ENCODE measurements at places on chromosomes 1 and 21.

DNA sequence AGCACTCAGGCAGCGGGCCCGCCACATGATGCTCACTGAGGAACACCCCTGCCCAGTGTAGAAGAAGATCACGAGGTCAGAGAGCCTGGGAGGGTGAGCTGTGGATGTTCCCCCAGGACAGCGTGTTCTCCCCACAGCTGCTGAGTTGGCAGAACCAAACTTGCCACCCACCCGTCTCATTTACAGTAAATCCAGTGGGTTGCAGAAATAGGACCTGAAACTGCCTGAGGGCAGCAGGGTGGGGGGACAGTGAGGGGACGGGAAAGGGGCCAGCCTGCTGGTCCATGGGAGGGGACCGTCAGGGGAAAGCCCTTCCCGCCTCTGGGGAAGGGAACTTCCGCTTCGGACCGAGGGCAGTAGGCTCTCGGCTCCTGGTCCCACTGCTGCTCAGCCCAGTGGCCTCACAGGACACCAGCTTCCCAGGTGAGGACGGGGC, at the start of gene C1QB:
C1QB (plus strand) TSS at position 356 of the 436 bp plus-strand sequence. CDS start 6,227 bp downstream, outside the sequence.
- no peak for DNase-seq

DNA sequence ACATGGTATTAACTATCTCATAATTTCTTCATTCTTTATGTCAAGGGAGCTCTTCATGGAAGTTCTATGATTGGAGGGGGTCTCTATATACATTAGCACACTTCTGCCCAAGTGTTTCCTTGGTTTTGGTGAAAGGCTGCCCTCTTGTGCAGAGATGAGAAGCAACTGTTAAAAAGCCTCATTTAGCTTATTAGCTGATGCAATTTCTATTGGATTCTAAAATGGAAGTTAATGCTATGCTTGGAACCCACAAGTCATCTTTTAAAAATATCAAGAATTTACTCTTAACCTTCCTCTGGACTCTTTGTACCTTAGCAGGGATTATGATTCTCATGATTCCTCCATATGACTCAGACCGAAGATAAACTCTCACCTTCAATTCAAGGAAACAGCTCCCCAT, 328.9 kb downstream of the PTBP2 start:
- DNase-seq: no peak

- DNase-seq: no peak
Observed at GRCh38 chr1:241985787-241986186, 13.1 kb downstream of the MAP1LC3C start.

GRCh38 chr1:87186346-87186745, 142.3 kb upstream of the LMO4 start:
- DNase-seq: no peak

GRCh38 chr1:59298710-59299346, 1.9 kb downstream of the FGGY start:
- DNase-seq: no peak

DNA sequence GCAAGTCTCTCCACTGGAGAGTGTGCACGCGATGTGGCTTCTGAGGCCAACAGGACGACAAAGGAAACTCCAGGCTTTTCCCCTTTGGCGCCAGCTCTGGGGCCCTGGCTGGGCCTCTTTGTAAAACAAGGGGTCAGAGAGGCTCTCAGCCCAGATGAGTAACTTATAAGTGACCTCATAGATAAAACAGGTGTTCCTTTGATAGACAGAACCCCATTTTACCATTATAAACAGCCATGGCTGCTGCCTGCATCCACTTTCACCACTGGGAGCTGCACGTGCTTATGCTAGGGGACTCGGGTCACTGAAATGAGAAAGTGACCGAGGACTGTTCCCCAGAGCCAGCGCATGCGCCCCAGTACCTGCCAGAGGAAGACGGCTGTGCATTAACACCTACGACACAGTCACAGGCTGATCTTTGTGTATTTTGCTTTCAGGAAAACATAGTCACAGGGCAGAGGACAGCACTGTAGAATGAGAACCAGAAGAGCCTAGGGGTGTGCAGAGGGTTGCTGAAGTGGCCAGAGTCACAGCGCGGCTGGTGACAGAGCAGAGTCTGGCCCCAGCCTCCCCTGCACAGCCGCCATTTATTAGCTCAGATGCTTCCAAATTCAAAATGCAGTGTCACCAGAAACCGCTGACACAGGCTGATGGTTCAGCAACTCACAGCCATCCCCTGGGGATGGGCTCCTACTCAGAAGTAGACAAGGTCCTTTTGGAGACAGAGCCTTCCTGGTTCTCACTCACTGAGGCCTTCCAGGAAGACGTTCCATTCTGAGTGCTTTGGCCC, 12.7 kb downstream of the RNF207 start:
- DNase-seq: no peak

DNA sequence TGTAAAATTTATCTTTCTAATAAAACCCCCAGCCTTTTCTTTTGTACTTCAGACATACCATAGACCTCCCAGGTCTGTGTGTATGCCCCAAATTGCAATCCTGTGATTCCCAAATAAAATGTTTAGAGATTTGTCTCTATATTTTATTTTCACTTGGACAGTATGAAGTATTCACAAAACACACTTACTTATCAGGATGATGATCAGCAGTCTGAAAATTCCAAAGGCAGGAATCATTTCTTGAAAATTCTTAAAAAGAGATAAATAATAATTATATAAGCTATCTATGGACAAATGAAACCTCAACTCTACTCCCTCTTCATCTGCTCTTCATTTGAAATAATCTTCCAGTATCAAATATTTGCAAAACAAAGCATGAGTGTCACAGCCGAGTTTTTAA, 11.6 kb upstream of the GJA9 start:
- no peak for DNase-seq

GRCh38 chr21:25550352-25551120, 56.7 kb downstream of the MRPL39 start:
- DNase-seq: no peak

DNA sequence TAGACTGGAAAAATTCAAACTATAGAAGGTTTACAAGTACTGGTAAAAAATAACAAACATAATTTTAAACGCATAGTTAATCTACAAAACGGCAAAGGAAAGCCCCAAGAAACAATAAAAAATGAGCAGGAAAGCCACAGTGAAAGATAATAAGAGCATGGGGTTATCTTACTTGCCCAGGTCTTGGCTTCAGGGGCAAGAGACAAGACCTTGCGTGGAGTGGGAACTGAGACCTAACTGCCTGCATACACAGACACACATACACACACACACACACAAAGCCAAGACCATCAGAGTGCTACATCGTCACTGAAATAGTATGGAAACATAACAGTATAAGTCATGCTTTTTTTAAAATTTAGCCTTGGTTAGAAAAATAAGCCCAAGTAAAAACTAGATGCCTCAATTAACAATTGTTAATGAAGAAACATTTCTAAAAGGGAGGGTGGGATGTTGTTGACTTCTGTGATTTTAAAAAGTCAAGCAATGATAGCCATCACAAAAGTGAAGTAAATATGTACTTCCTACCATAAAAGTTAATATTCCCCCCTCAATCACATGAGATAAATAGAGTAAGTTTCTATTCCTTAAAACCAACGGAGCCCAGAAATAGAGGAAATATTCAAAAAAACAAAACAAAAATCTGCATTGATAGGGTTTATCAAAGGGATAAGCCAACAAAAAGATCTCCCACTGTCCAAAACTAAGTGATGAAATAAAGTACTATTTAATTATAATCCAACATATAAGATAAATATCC, 29.4 kb upstream of the CRP start:
- DNase-seq: no peak

DNA sequence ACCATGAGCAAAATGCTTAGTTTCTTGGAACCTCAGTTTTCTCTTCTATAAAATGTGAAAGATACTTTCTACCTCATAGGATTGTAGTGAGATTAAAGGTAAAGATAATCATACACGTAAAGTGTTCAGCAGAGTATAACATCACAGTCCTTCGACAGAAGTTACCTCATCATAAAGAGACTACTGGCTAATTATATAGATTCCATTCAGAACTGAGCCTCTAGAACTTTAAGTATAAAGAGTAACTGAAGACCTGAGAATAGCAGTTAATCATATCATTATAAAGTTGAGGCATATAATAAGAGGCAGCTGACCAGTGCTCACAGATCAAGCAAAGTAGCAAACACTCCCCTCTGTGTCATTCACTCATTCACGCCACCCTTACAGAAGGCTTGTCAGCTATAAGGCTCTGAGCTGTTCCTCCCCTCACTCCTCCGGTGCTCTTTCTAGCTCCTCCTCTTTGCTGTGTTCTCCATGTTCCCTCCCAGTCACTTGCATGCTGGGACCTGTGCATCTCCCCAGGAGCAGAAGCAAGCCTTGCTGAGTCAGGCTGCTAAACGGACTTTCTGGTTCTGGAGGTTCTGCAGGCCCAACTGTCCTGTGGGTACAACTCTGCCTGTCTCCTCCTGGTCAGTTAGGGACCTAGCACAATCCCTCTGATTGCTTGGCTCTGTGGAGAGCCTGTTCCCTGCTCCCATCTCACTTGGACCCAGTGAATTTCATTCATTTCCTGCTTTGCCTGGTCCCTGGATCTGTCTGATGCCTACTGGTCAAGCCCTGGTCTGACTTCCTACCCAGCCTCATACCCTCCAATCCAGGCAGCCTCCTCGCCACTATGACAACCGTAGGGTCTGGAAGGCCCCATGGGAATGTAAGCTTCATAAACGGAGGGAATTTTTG, 28.3 kb upstream of the LY9 start:
- DNase-seq: no peak

DNA sequence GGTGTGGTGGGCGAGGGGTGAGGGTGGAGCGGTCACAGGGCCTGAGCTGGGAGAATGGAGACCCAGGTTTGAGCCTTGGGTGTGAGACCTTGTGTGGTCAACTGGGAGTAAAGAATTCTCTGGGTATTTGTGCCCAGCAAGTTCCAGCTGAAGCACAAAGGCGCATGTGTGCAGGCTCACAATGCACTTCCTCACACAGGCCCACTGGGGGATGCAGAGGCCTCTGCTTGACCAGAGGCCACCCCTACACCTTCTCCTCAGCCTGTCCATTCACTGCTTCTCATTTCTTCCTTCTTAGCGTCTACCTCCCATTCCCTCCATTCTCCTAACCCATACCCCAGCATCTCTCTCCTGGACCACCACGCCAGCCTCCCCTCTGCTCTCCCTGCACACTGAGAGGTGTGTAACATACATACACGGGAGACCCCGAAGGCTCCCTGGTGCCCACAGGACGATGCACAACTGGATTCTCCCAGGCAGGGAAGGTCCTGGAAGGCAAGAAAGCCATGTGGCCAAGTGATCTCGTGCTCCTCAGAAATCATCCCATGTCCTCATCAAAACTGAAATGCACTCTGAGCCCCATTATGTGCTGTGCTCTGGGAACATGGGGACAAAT, 12.3 kb upstream of the TTC39A start:
- no peak for DNase-seq
